ENCODE measurements at places on chromosomes 2 and 18.

GRCh38 chr18:37948471-37948870 is 382.9 kb upstream of the CELF4 start:
- DNase-seq = no peak

- DNase-seq = peak; percentile 84
Observed at GRCh38 chr2:68837861-68838341, 33.3 kb downstream of the BMP10 start.

DNA sequence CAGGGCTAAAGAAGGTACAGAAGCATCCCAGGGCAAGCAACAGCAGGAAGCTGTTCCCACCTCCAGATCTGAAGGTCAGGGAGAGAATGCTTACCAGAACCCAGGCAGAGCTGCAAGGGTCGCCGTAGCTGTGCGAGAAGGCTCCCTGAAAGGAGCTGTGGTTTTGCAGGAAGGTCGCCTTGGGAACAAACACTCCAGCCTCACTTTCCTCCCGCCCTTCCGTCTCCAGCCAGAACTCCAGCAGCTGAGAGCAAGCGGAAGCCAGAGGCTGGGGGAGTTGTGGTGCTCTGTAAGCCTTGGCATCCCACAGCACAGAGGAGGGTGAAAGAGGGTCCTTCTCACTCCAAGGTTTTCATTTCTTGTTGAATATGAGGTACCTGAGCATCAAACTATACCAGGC is 18.3 kb upstream of the ICOS start:
- no peak for DNase-seq

DNA sequence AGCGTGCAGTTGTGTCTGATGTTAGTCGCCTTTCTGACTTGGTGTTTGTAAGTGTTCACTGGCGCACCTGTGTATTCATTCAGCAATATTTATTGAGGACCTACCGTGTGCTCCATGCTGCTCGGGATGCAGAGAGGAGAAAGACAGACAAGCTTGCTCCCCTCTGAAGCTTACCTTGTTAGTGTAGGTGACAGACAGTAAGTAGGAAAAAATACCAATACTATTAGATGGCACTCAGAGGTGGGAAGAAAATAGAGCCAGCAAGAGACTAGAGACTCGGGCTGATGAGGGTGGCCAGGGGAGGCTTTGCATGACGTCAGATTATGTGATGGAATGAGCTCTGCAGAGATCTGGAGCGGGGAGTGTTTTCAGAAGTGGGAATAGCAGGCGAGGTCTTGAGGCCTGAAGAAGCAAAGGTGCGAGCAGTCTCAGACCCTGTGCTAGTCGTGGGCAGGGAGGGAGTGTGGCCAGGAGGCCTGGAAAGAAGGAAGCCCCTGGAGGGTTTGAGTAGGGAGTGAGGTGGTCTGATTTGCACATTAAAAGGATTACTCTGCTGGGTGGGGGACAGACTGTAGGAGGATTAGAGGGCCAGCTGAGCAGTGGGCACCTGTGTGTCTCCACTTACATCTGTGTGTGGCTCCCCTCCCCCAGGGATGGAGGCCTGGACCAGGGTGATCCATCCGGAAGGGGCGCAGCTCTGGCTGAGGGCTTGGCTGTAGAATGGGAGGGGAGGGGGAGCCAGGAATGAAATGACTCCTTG is 11.8 kb downstream of the MTCL1 start:
- DNase-seq = no peak

GRCh38 chr2:181330286-181330685 is 126.9 kb upstream of the ITGA4 start:
- DNase-seq = no peak

DNA sequence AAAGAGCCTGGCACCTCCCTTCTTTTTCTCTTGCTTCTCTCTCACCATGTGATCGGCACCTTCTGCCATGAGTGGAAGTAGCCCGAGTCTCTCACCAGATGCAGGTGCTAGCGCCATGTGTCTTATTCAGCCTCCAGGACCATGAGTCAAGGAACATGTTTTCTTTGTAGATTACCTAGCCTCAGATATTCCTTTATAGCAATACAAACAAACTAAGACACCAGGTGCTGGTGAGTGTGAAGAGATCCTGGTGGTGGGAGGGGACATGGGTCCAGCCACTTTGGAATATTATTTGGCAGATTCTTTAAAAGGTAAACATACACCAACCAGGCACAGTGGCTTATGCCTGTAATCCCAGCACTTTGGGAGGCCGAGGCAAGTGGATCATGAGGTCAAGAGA is 5.9 kb upstream of the USP40 start:
- no peak for DNase-seq

GRCh38 chr2:68952887-68953521 is at the start of gene GKN2:
Gene GKN2 (minus strand): TSS chr2:68952893. CDS start chr2:68952861, 32 bp downstream.
- no peak for DNase-seq

DNA sequence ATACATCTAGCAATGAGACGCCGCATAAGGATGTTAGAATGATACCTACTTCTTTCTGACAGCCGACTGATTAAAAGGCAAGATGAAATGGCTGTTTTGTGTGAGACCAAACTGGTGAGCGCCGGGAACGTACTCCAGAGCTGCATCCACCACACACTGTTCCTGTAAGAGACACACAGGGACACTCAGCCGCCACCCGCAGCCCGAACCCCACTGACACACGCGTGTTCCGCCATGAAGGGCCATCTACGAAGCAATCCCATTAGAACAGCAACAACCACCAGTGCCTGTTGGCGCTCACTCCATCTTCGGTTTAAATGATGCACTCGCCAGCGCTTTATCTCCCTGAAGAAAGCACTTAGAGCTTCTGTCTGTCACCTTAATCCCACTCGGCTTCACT is 162.3 kb downstream of the LAMA1 start:
- DNase-seq = no peak
